Ovary (tissue), 10 donors: ENCODE measurements at places on chromosomes 1 and 21.

GRCh38 chr21:26845066-26845758, at the start of gene ADAMTS1:
Gene ADAMTS1 (minus strand): TSS chr21:26845409. CDS start chr21:26844954, 455 bp downstream.
- peak; percentile 99 for DNase-seq
- no peaks in the 10 kb centered on the region for H3K36me3 ChIP-seq
- no peaks in the 10 kb centered on the region for H3K27me3 ChIP-seq
- peaks cover 3% of the 10 kb centered on the region for H3K4me1 ChIP-seq
- peak within 1 kb of the TSS; percentile 96 for H3K27ac ChIP-seq

GRCh38 chr21:29640080-29640508, 299.7 kb downstream of the GRIK1 start:
- no peaks in the 10 kb centered on the region for H3K27me3 ChIP-seq
- no peaks in the 10 kb centered on the region for H3K36me3 ChIP-seq
- DNase-seq = no peak
- H3K4me3 ChIP-seq = no peak overlapping the region
- no peaks in the 10 kb centered on the region for H3K4me1 ChIP-seq

DNA sequence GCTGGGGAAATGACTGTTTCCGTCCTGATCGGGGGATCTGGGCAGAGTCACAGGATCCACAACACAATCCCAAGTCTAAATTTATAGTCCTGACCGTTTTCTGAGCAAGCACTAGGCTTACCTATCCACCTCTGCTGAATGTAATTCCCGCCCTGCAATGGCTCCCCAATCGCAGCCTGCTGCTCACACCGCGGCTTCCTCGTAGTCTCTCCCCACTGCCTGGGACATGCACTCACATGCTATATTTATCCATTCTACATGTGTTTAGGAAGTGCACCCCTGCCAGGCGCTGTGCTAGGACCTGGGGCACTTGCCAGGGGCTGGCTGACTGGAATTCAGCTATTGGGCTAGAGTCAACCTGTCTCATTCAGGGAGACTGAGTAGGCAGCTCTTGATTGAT, 246.6 kb upstream of the CSF3R start:
- no peak for DNase-seq
- H3K4me3 ChIP-seq = no peak overlapping the region
- H3K27me3 ChIP-seq = no peaks in the 10 kb centered on the region
- no peaks in the 10 kb centered on the region for H3K36me3 ChIP-seq
- no peak overlapping the region for H3K27ac ChIP-seq
- H3K4me1 ChIP-seq = no peaks in the 10 kb centered on the region

- H3K36me3 ChIP-seq = no peaks in the 10 kb centered on the region
- H3K27me3 ChIP-seq = no peaks in the 10 kb centered on the region
- H3K4me3 ChIP-seq = no peak overlapping the region
These were observed 20.4 kb upstream of the FGGY start for GRCh38 chr1:59276439-59276851.

GRCh38 chr1:216215169-216215568, 208.1 kb downstream of the USH2A start:
- H3K4me3 ChIP-seq = no peak overlapping the region
- no peak for DNase-seq
- H3K4me1 ChIP-seq = no peaks in the 10 kb centered on the region
- no peak overlapping the region for H3K27ac ChIP-seq

GRCh38 chr1:119116725-119117124, 23.7 kb downstream of the WARS2 start:
- DNase-seq = no peak
- H3K27ac ChIP-seq = no peak overlapping the region
- no peak overlapping the region for H3K4me3 ChIP-seq
- no peaks in the 10 kb centered on the region for H3K36me3 ChIP-seq
- H3K27me3 ChIP-seq = no peaks in the 10 kb centered on the region
